Natural killer cell treated with Interleukin-12 subunit alpha and Interleukin-12 subunit beta and Interleukin-15 and Interleukin-18, amount 100 ng/mL, for 72 hours (primary cell): ENCODE measurements at places on chromosomes 7 and 10.

DNA sequence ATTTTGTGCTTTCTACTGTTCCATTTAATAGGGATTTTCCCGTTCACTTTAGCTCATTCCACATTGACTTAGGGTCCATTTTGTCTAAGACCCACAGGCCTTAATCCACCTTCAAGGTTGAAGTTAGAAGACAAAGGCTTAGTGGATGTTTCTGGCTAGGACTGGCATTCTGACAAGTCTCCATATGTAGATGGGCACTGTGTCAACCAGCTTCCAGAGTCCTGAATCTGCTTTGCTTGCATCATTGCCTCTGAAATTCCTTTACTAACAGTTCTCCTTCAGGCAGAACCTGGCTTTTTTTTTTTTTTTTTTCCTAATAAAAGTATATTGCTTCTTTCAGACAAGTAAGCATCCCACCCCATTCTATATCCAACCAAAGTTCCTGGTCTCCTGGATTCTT is 69.6 kb upstream of the PDCD4 start:
- no peak for DNase-seq

DNA sequence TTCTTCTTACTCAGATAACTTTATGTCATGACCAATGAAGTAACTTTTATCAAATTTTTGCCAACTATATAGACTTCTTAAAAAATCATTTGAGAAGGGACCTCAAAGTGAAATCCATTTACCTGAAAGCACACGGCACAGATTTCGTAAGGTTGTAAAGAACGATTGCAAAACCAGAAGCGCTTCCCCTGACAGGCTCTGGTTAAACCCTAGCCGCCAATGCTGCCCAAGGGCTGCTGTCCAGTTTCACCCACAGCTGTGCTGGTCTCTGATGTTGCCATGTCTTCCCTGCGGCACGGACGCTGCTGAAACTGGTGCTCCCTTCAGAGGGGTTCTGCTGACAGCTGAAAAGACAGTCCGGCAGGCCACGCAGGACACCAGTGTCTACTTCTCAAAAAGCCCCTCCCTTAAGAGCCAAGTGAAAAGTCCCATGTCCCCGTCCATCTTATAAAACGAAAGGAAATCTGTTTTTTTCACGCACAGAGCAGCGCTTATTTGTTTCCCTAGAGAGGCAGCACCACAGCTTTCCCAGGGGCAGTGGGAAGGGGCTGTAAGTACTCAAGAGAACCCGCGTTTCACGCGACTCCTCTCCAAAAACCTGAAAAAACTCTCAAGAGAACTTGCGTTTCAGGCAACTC is 32.5 kb downstream of the GNA12 start:
- no peak for DNase-seq

- DNase-seq, result no peak
Observed at GRCh38 chr7:3107889-3108570, 64.4 kb upstream of the CARD11 start.

- no peak for DNase-seq
Observed at GRCh38 chr7:67716729-67717128, 720.1 kb downstream of the TYW1 start.

DNA sequence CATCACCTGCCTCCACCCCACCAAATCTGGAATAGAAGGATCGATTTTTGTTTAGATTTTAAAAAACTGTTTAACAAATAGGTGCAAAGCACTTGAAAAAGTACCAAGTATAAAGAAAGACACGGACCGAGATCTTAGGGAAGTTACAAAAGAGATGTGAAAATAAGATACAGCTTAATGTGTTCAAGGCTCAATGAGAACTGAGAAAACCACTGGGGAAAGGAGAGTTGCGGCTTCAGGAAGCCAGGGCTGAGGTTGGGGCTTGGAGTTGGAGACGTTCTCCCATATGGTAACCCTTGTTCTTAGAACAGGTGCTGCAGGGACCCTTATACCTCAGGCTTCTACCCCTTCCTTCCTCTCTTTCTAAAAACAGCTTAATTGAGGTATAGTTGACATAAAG is 140.2 kb downstream of the FANK1 start:
- no peak for DNase-seq

GRCh38 chr10:125054669-125055268 is 105.6 kb downstream of the CTBP2 start:
- DNase-seq, result no peak

- DNase-seq, result no peak
Observed at GRCh38 chr10:71809628-71810027, 36.3 kb upstream of the VSIR start.

DNA sequence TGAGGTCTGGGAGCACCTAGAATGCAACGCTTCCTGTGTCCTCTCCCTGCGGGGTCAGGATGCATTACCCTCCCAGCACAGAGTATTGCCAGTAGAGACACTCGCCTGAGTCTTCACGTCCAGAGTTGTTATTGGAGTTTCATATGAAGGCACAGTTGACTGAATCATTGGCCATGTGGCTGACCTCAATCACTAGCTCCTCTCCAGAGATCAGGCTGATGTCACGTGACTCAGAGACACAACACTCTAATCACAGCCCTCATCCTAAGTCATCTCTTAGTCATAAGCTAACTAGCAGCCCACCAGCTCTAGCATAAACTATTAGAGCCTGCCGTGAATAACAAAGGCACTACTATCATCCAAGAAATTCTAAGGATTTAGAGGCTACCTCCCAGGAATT is 107.8 kb downstream of the HECW1 start:
- DNase-seq, result no peak

DNA sequence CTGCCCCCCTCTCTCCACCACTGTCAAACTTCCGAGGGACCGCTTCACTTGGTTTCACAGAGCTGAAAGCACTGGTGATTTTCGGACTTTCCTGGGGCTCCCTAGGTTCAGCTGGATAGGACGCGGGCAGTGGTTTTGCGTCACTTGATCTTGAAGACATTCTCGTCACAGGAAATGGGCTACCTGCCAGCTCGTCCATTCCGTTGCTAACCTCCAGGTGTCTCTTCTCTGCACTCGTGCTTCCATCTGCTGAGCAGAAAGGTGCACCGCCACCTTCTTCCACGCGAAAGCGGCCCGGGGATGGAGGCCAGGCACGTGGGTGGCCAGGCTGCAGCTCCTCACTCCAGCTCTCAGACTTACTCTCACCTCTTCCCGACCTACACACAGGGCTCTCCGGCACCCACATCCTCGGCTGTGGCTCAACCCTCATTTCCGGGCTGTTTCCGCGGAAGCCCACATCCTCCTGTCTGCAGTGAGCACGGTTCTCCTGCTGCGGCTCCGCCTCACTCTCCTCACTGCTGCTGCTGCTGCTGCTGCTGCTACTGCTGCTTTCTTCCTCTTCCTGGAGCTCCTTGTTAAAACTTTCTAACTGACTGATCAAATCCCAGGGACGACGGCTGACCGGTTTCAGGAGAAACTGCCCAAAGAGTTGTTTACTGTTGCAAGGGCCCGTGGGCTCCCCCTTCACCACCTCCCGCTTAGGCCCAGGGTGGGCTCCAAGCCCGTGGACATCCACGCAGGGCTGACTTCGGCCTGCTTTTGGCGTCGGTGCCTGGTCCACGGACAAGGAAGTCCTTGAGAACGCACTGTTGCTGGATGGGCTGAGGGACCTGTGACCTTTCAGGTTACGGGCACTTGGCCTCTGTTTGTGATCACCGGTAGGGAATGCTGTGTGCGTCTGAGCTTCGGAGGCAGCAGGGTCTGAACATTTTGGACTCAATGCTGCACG is 32.1 kb downstream of the JCAD start:
- peak; percentile 93 for DNase-seq

- DNase-seq, result no peak
Observed at GRCh38 chr7:48904975-48905374, 19.4 kb upstream of the CDC14C start.

DNA sequence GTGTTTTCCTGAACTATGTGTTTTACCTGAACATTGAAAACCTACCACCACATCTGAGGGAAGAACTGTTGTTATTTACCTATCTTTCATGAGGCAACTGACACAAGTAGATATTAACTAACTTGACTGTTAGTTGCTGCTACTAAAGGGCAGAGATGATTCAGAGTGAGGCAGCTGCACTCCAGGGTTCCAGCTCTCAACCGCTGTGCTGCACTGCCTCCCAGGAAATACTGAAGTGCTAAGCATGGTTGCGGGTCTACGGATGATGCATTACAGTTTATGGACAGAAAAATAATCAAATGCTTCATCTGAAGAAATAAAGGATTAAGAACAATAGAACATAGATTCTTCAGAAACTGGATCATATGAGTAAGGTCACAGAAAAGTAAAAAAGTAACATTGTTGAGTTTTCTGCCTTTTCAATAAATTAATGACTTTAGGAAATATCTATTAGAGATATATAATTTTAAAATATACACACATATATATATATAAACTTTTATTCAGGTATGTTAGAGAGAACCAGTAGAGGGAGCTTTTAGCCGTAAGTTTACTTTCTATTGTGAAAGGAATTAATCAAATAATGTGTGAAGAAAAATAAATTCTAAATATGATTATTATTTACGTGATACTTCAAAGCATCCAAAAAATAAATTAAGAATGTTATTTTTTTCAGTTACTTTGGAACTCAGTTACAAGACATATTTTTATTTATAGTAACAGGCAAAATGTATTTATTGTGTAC is 620.0 kb downstream of the CNTNAP2 start:
- DNase-seq, result no peak

- no peak for DNase-seq
Observed at GRCh38 chr7:45088821-45089340, at the start of gene NACAD. NACAD (minus strand) TSS chr7:45088969; CDS start chr7:45088894, 75 bp downstream.

- no peak for DNase-seq
Observed at GRCh38 chr10:109988212-109988596, 19.6 kb upstream of the ADD3 start.

DNA sequence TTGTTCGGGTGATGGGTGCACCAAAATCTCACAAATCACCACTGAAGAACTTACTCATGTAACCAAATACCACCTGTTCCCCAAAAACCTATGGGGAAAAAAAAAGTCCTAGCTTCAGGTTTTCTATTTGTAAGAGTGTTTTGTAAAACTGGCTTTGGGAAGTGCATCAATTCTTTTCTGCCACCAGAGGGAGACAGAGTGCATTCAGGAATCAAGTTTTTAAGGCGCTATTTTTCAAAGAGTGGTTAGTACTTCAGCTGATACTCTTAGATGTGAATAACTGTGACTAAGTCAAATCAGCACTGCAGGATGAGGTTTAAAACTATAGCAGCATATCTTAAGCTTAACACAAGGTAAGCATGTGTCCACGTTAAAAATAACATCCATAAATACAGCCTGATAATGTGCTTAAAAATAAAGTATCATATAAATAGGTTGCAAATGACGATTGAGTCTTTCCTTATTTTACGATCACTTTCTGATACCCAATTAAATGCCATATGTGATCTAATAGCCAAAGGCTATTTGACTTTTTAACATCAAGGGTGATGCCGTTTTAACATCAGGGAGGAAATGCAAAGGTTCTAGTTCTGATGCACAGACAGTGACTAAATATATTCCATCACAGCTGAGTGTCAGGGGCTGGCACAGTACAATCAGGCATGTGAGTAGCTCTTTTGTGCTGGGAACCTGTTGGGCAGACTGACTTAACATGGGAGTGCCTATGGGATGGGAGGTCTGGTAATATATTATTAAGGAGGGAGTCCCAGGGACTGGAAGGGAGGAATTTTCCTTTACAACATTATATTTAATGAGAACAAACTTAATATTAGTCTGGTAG is 10.6 kb upstream of the LYZL2 start:
- DNase-seq, result no peak

GRCh38 chr7:159026271-159027055 is 118.2 kb downstream of the VIPR2 start:
- DNase-seq, result peak; percentile 54

GRCh38 chr10:74086317-74086716 is 64.3 kb downstream of the AP3M1 start:
- no peak for DNase-seq

GRCh38 chr10:77606751-77607150 is 30.9 kb downstream of the KCNMA1 start:
- DNase-seq, result peak; percentile 20

GRCh38 chr10:107264742-107265141 is 100.2 kb upstream of the SORCS1 start:
- DNase-seq, result no peak

DNA sequence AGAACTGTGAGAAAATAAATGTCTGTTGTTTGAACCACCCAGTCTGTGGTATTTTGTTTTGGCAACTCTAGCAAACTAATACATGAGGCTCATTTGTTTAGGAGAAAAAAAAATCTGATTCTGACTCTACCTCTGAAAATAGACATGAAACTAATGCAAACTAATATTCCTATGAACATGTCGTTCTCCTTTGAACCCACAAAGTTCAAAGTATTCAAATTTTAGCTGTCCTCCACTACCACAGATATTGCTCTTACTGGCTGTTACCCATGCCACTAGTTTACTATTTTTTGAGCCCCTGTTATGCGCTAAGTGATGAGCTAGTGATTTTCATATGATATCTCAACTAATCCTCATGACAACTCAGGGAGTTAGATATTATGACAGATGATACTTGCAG is 58.8 kb upstream of the ZNF804B start:
- no peak for DNase-seq

DNA sequence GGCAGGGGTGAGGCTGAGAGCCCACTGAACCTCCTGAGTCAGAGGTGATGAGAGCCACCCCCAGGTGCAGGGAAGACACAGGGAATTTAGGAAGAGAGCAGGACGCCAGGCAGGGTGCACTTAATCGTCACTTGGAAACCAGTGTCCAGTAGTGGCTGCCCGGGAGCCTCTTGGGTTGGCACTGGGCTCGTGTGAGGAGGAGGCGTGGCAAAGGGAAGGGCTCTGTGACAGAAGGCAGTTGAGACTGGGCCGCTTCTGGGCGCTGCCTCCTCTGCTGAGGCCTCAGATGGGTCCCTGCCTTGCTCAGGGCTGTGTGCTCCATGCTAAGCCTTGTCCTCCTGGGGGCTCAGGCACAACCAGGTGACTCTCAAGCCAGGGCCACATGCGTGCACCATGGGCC is 13.3 kb downstream of the RET start:
- no peak for DNase-seq

GRCh38 chr10:88042160-88043100 is 179.0 kb downstream of the PTEN start:
- no peak for DNase-seq

DNA sequence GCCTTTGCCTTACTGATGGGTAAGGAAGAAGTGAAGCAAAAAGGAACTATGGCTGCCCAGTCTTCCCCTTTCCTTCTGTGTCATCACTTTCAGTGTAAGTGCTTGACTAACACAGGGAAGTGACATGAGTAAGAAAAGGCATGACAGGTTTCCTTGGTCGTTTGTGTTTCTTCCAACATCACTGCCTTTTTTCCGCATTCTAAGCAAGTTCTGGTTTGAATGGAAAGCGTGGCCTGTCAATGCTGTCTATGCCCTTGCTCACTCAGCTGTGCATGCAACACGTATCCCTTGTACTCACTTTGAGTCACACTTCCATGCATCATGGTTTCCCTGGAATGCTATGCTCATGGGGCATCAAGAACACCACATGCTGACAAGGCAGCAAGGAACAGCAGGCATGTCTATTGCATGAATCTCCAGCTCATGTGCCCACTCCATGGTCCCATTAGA is 111.8 kb downstream of the OAT start:
- no peak for DNase-seq

- peak; percentile 28 for DNase-seq
Observed at GRCh38 chr10:69645296-69646184, 15.5 kb downstream of the FAM241B start.
